ENCODE measurements at places on chromosomes 5 and 9. TPM values are rescaled to one million over a fixed set of nuclear protein-coding genes. Genes with fewer than 3 reads are reported as not detected.

DNA sequence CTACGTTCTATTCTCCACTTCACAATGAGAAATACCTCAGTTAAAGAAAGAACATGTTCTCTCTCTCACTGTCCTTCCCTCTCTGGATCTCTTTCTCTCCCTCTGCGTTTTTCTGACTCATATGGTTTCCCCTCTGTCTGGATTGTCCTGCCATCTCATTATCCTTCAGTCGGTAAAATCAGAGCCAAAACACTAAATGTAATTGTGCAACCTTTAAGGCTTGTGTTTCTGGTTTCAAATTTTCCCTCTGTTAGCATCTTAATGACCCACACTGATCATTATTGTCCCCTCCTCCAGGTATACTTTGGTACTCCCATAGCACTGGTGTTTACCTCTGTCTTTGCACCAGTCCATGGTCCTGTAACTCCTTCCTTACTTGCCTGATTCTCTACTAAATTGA is 509.4 kb upstream of the C9orf72 start:
- no peaks in the 10 kb centered on the region for H3K27me3 ChIP-seq
- DNase-seq, result no peak

- H3K27me3 ChIP-seq, result no peaks in the 10 kb centered on the region
- no peak overlapping the region for H3K4me3 ChIP-seq
- H3K4me1 ChIP-seq, result no peaks in the 10 kb centered on the region
- no peak for DNase-seq
Observed at GRCh38 chr5:82336959-82337351, 58.8 kb upstream of the RPS23 start.

GRCh38 chr9:126148994-126149393 is 177.6 kb upstream of the MVB12B start:
- no peak overlapping the region for H3K4me3 ChIP-seq
- H3K36me3 ChIP-seq, result no peaks in the 10 kb centered on the region
- H3K27ac ChIP-seq, result no peak overlapping the region
- no peak for DNase-seq
- H3K4me1 ChIP-seq, result peaks cover 23% of the 10 kb centered on the region
- H3K27me3 ChIP-seq, result peaks cover 26% of the 10 kb centered on the region

- H3K27ac ChIP-seq, result no peak overlapping the region
- DNase-seq, result no peak
- peaks cover 18% of the 10 kb centered on the region for H3K27me3 ChIP-seq
- H3K36me3 ChIP-seq, result no peaks in the 10 kb centered on the region
- H3K4me3 ChIP-seq, result no peak overlapping the region
- H3K4me1 ChIP-seq, result peaks cover 14% of the 10 kb centered on the region
Observed at GRCh38 chr9:74630228-74630627, 133.1 kb downstream of the RORB start.

GRCh38 chr9:21434202-21435014 is 5.8 kb upstream of the IFNA1 start:
- H3K36me3 ChIP-seq, result no peaks in the 10 kb centered on the region
- no peak for DNase-seq
- H3K27me3 ChIP-seq, result peaks cover 44% of the 10 kb centered on the region

DNA sequence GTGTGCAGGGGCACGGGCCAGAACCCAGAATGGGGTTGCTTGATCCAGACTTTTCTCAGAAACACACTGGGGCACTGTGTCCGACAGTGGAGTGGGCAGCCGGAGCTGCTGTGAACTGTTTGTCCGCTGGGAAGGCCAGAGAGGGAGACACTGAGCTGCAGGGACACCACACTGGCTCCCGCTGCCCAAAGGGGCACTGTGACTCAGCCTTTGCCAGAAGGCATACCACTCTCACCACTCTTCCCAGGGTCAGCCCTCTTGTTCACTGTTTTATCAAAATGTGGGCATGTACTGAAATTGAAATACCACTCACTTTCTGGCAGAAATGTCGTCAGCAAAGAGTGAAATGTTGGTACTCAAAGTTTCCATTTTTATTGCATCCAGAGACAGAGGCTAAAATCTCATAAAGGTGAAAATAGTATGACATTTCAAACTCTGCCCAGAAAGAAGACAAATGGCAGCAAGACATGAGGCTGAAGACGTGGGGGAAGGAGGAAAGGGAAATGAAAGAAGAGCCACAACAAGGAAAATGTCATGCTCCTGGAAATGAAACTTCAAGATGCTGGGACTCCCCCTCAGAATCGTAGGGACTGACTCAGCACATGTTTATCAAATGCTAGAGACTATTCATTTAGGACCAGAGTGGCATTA is 4.5 kb upstream of the IL7R start:
- peak overlapping the region; percentile 63 for H3K27ac ChIP-seq
- H3K4me3 ChIP-seq, result peak overlapping the region; percentile 48
- H3K36me3 ChIP-seq, result no peaks in the 10 kb centered on the region
- DNase-seq, result no peak
- peaks cover 1% of the 10 kb centered on the region for H3K27me3 ChIP-seq
- H3K4me1 ChIP-seq, result peaks cover 32% of the 10 kb centered on the region

DNA sequence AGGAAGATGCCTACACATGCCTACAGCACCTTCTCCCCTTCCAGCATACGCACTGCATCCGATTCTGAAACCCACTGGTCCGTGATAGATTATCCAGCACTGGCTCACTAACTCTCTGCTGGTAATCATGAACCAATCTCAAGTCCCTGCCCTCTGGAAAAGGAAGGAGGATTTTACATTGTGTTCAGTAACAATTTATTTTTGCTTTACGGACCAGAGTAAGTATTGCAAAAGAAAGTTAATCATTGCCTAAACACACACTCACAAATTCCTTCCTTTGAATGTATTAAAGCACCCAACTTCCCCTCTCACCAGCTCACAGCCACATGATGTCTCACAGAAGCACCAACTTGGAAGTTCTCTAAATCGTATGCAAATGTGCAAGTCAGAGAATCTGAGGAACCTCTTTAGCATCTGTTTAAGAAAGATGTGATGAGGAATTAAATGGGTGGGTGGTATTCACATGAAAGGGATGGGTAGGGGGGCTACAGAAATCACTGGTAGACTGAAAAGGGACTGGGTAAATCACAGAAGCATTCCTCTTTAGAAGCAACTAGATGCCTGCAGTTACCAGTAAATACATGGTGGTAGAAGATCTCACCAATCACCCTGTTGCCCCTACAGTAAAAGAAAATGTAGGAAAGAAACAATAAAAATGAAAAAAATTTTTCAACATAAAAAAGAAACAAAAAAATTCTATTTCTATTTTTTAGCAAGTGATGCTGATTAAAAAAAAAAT is 8.4 kb downstream of the GNAQ start:
- DNase-seq, result no peak
- H3K27me3 ChIP-seq, result peaks cover 21% of the 10 kb centered on the region
- H3K27ac ChIP-seq, result no peak overlapping the region
- no peak overlapping the region for H3K4me3 ChIP-seq

- H3K27ac ChIP-seq, result no peak overlapping the region
- H3K27me3 ChIP-seq, result peaks cover 4% of the 10 kb centered on the region
- H3K4me3 ChIP-seq, result no peak overlapping the region
Observed at GRCh38 chr9:23814243-23814642, 11.8 kb downstream of the ELAVL2 start.

DNA sequence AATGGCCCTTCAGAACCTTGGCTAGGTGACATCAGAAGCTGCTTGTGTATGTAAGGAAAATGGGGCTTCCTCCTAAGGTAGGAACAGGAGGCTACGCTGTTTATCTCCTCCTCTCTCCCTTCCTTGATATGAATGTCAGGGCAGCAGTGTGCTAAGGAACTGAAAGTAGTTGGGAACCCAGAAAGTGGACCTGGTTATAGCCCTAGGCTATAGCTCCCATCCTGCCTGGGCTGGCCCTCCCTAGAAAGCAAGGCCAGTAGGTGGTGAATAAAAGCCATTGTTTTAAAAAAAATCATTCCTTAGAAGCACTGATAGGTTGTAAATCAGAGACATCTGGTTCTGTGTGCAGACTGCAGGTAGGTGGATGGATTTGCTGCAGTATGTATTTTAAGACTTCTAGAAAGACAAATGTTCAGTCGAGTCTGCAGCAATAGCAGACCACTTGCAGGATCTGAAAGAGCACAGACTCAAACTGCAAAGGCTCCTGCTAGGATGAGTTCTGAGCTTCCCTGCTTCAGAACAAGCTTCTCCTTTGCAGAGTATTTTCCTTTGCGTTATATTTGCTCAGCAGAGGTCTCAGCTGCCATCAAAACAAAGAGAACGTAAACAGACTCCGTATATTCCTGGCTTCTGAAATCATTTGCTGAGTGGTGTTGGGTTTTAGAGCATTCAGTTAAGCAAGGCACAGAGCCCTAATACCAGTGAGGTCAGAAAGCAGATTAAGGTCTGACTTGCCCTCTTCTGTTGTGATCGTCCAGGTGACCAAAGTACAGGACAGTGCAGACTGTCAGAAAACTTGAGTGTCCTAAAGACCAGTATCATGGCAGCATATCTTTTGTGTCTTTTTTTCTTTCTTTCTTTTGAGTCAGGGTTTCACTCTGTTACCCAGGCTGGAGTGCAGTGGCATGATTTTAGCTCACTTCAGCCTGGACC is 20.1 kb upstream of the CFAP157 start:
- no peak overlapping the region for H3K4me3 ChIP-seq
- no peak for DNase-seq
- no peaks in the 10 kb centered on the region for H3K27me3 ChIP-seq
- no peak overlapping the region for H3K27ac ChIP-seq
- no peaks in the 10 kb centered on the region for H3K36me3 ChIP-seq
- no peaks in the 10 kb centered on the region for H3K4me1 ChIP-seq

The CRHBP gene
- total RNA-seq, result not detected

The HTR1A gene
- not detected for total RNA-seq

The LCN1 gene
- not detected for total RNA-seq

The LHX3 gene
- total RNA-seq, result not detected
